ENCODE measurements at places on chromosomes 1 and 21. TPM values are rescaled to one million over a fixed set of nuclear protein-coding genes. Genes with fewer than 3 reads are reported as not detected.

The GSTM3 gene
- 5.6 TPM for total RNA-seq

The C4BPA gene
- not detected for total RNA-seq

- no peak for DNase-seq
Observed at GRCh38 chr1:89606227-89606980, 26.5 kb upstream of the LRRC8C start.

The LRRC7 gene
- not detected for total RNA-seq

The HAO2 gene
- total RNA-seq: not detected

- DNase-seq: no peak
Observed at GRCh38 chr1:235953801-235954200, 87.1 kb upstream of the LYST start.

Data from T-helper 17 cell (primary cell).